ENCODE measurements at places on chromosomes 11 and 22.

DNA sequence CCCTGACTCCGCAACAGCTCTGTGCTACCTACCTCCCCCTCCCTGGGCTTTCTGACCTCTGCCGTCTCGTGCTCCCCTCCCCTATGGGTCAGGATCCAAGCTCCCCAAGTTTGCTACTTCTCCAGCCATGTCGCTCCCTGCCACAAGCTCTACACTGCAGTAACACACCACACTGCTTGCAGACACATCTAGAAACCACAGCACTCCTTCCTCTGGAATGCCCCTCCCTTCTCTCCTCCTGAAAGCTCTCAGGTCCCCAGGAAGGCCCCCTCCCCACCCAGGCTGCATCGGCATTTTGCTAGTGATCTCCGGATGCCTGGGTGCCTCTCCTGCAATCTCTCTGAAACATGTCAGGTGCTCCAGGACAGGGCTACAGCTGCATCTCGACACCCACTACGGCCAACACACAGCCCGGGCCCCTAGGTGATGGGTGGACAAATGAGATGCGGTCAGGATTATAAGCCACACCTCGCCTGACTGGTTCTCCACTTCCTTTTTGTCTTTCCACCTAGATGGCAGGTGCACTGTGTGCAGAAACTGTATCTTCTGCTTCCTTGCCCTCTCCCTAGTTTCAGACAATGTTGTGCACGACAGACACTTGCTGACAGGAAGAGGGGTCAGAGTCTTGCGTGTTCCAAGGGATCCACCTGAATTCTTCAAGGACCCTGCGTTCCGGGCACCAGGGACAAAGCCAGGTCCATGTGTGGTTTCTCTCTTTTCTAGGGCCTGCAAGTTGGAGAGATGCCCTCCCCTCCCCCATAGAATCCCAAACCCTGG lies 22.9 kb downstream of the RPUSD4 start:
- DNase-seq: no peak

DNA sequence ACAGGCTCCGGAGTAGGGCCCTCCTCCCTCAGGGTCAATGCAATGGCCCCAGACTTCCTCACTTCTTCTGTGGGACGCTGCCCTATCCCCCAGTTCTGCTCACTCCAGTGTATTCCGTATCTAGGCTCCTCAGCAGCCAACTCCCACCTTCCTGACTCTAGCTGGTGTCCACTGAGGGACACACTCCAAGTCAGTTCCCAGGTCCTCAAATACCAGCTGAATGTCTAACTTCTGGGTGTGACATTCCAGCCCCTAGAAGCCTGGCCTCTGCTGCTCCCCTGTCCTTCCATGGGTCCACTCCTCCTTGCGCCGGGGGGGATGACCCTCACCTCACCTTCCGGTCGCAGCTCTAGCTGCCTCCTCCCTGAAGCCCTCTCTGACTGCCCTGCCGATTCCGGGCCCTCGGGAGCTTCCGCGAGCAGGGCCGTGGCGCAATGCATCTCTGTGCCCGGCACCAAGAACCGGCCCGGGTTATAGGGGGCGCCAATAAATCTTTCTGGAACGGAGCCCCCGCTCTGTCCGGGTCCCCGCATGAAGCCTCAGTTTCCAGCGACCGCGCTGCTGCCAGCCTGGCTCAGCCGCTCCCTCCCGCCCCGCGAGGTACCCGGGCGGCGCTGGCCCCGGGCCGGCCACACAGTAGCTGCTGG lies 15.4 kb downstream of the BAD start:
- DNase-seq: peak; percentile 51

GRCh38 chr22:19717181-19717580 lies 2.9 kb downstream of the SEPTIN5 start:
- DNase-seq: no peak

- DNase-seq: no peak
Observed at GRCh38 chr11:18322818-18323570, 627 bp downstream of the GTF2H1 start.

- DNase-seq: no peak
Observed at GRCh38 chr11:24738972-24739371, 242.1 kb downstream of the LUZP2 start.
